ENCODE measurements at places on chromosomes 11 and 22.

- DNase-seq, result no peak
These were observed 3.1 kb upstream of the ADORA2A start for GRCh38 chr22:24424001-24424900.

DNA sequence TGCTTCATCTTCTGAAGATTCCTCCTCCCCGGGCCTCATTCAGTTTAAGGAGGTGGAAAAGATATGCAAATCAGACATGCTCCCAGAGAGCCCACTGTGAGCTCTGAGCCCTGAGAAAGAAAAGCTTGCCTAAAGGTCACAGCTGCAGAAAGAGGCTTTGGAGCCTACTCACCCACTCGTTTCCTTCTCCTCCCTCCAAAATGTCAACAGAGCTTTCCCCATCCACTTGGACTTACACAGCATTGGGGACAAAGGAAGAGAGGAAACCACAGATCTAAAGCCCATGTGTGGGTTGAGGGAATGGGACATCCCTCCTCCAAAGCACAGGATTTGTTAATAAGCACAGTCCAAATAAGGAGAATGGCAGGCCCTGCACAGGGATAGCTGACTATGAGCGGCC is 158.4 kb downstream of the ETS1 start:
- DNase-seq, result no peak

DNA sequence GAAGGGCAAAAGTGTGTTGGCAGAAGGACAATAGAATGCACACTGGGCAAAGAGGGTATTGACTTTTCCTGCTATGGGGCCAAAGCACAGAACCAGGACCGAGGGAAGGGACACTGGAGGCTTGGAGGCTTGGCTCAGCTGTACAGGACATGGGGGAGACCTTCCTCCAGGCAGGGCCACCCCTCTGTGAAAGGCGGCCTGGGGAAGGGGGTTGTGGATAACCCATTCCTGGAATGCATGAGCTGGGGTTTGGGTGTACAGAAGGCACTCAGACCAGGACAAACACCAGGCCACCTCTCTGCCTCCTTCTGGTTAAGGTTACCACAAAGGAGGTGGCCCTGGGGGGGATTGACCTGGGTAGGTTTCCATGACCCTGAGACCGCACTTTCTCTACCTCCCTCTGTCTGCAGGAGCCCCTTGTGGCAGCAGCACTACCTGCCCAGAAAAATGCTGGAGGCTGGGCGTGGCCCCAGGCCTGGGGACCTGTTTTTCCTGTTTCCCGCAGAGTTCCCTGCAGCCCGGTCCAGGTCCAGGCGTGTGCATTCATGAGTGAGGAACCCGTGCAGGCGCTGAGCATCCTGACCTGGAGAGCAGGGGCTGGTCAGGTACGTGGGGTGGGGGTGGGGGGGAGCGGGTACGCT is 9.6 kb downstream of the P2RY2 start:
- DNase-seq, result no peak

- no peak for DNase-seq
These were observed 33.0 kb downstream of the GLYATL2 start for GRCh38 chr11:58811499-58811898.

DNA sequence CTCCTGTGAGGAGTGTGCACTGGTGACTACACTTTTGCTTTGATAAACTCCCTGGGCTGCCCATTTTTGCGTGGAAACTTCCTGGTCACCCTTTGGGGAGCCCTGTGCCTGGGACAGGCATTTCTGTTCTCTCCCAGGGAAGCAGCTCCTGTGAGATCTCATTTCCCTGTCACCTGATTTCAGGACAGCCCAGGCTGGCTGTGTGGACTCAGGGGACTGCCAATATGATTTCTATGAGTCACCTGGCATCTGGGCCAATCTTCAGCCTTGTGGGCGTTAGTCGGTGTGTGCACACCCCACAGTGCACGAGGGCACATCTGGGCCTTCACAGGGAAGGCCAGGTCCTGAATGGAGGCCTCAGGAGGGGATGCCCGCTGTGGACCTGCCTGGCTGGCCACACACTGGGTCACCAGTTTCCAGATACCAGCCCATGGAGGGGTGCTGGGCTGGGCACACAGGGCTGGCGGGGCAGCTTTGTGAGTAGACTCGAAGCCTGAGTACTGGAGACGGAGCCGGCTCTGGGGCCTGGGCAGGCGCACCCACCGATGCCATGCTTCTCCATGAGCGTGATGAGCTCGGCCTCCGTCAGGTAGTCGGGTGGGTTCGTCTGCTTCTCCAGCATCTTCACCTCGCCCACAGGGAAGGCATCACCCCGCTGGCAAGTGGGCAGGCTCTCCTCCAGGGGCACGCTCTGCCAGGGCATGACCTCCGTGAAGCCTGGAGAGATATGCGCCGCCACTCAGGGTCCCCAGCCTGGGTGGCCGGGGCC is 9.4 kb upstream of the PPM1F start:
- no peak for DNase-seq

DNA sequence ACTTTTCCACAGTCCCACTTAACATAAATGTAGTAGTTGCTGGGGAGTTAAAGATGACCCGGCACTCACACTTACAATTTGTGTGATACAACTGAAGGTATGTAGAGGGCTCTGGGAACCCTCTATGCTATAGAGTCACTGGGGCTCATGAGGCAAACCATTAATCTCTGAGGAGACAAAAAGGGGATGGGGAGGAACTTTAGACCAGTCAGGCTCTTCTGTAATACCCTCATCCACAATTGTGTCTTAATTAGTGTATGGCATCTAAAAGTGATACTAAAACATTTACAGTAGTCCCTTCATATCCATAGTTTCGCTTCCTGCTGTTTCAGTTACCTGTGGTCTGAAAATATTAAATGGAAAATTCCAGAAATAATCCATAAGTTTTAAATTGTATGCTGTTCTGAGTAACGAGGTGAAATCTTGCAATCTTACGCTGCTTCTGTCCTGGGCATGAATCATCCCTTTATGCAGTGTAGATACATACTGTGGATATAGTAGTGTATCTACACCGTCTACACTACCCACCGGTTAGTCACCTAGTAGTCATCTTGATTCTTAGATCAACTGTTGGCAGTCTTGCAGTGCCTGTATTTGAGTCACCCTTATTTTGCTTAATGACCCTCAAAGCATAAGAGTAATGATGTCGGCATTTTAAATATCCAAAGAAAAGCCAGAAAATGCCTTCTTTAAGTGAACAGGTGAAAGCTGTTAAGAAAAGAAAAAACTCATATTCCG is 12.2 kb downstream of the CBL start:
- DNase-seq, result no peak

DNA sequence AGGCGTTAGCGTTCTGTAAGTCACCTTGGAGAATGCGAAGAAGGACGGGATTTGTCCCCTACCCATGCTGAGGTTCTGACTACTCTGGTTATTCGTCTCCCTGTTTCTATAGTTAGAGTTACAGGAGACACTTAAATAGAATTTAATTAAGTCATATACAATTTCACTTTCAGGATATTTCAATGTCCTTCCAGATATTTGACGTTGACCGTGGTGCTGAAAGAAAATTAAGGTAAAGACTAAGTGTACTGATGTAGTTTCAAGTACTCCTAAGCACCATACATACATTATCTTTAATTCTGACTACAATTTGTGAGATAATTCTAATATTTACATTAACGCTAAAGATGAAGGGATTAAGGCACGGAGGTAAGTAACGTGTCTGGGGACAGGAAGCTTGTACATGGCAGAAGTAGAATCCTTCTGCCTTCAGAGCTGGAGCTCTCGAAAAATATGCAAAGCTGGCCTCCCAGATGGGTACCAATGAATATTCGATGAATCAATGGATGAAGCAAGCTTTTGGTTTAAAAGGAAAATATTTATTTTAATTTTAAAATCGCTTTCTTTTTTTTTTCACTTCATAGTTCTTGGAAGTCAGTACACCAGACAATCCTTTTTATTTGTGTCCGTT is 539 bp upstream of the SLC36A4 start:
- DNase-seq, result no peak
